ENCODE measurements at places on chromosomes 4 and X.
A peak's percentile ranks its signal among the peaks of the same experiment; 100 is the strongest.

GRCh38 chr4:173748353-173748752 lies 218.3 kb upstream of the HAND2 start:
- DNase-seq: no peak

DNA sequence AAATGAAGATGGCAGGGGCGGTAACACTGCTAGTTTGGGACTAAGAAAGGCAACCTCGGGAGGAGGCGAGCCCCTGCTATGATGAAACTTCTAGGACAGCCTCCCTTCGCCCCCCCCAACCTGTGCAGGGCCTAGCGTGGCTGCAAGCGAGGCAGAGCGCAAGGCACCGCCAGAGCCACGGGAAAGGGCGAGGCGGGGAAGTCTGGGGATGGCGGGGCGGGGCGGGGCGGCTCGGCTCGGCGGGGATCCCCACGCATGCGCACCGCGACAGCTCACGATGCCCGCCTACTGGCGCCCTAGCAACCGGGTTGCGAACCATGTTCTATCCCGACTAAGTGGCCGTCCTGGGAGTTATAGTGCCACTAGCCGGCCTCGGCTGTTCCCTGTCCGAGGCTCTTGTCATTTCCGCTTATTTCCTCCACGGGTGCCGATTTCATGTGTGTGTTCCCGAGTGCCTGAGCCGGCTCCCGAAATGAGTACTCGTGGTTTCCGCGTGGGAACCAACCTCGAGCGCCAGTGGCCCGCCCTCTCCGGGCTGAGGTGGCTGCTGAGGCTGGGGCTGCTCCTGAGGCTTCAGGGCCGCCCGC lies 28.7 kb upstream of the RBMX start:
- DNase-seq: peak; percentile 52

DNA sequence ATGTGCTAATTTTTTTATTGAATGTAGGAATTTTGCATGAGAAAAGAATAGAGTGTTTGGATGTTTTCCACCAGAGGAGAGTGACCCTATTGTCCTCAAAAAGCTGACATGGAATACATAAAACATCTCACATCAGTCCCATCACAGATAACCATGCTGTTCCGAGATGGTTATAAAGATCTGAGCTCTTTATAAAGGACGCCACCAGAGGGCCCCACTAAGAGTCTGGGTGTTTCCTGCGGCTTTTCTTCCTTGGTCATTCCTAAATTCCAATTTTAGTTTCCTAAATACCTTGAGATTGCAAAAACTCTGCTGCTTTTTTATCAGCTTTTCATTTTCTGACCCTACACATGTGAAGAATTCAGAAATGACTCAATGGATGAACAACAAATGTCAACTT lies 504.5 kb upstream of the FRG1 start:
- no peak for DNase-seq

- DNase-seq: no peak
These were observed 39.8 kb downstream of the BBS12 start for GRCh38 chr4:122772311-122772710.

GRCh38 chr4:101238706-101239105 lies 108.6 kb downstream of the PPP3CA start:
- no peak for DNase-seq

GRCh38 chrX:120560405-120560841 lies 339 bp downstream of the CUL4B start:
- no peak for DNase-seq

- DNase-seq: no peak
These were observed 408.8 kb upstream of the F9 start for GRCh38 chrX:139121616-139122286.

DNA sequence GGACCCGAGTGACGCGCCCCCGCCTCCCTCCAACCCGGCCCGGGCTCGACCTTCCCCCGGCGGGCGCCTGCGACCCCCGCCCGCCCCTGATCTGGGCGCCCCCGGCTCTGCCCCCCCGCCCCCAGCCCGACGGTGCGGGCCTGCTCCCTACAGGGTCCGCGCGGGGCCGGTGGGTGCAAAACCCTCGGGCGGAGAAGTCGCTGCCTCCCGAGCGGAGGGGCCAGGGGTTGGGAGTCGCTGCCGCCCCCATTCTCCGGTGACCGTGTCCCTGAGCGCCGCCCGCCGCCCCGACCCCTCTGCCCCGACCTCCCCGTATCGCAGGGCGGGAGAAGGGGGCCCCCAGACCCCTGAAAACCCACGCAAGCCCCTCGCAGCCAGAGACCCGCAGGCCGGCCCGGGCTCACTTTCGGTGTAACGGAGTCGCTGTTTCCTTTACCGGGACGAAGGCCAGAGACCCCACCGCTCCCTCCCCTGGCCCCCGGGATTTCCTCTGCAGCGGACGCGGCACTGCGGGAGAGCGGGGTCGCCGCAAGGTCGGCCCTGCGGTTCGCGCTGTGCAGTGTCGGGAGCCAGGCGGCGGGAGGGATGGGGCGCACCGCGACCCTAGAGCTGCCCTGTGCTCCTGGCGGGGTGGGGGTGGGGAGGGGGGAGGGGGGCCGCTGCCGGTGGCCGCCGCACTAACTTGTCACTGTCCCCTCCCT lies 729 bp upstream of the CPLX1 start:
- no peak for DNase-seq

- DNase-seq: no peak
These were observed 255.1 kb downstream of the SPRY1 start for GRCh38 chr4:123651536-123652180.

- no peak for DNase-seq
These were observed 297.6 kb downstream of the INPP4B start for GRCh38 chr4:142548491-142548890.

GRCh38 chrX:111811831-111812230 lies 64.2 kb upstream of the TRPC5OS start:
- no peak for DNase-seq

DNA sequence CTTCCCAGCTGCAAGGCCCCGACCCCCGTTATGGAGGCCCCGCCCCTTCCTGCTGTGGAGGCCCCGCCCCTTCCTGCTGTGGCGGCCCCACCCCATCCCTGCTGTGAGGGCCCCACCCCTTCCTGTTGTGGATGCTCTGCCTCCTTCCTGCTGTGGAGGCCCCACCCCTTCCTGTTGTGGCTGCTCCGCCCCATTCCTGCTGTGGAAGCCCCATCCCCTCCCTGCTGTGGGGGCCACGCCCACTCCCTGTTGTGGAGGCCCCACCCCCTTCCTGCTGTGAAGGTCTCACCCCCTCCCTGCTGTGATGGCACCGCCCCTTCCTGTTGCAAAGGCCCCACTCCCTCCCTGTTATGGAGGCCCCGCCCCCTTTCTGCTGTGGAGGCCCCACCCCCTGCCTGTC lies 104.9 kb upstream of the PSAPL1 start:
- DNase-seq: peak; percentile 16

DNA sequence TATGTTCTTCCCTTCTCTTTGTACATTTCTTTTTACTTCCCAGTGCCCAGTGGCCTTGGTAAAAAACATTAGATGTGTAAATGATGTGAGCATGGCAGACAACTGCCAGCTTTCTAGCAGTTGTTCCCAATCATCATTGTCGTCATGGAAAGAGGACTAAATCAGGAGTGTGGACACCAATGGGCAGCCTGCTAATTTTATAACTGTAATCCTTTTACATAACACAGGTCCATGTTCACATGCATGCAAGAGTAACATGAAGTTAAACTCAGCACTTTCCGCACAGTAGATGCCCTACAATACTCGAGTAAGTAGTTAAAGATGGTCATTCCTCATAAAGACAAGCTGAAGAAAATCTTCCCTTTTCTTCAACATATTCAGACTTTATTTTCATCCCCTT lies 23.4 kb upstream of the G3BP2 start:
- no peak for DNase-seq

DNA sequence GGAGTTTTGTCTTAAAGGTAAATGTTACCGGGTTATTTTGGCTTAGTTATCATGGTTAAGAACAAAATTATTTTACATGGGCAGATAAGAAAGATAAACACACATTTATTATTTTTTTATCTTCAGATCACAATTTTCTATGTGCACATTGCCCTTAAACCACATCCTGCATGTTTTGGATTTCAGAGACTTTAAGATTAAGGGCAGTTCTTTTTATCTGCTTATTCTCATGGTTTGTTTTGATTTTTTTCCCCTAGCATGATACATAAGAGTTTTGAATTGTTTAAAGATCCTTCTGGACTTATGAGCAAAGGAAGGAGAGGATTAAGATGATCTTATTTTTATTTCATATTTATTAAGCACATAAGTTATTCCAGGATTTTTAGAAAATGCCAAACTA lies 190.1 kb upstream of the BMP3 start:
- no peak for DNase-seq

DNA sequence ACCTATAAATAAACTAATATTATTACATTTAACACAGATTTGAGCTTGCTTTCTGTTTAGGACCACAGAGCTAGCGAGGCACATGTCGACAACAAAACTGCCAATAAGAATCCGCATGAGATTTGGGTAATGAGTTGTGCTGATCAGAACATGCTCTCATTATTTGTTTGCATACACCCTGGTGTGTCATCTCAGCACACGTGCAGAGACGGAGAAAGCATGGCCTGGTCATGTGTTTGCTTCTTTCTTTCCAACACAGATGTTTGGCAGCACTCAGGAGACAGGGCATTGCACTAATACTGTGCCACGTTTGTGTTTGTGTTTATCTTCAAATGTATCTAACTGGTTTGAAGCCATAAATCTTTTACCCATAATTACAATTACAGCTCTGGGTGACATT lies 364.8 kb downstream of the ARAP2 start:
- no peak for DNase-seq

DNA sequence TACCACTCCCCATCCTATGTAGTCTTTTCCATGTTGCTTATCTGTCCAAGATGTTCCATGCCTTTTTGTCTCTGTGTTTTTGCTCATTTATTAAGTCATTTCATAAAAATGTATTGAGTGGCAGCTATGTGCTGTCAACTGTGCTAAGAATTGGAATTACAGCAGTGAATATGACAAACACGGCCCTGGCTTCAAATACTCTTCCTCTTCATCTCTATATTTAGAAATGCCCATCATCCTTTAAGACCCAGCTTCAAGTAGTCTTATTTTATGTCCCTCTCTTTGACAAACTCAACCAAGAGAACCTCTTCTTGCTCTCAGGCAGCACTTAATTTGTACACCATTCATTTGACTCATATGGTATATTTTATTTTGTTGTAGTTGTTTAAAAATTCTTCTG lies 55.4 kb upstream of the AMOT start:
- no peak for DNase-seq

GRCh38 chrX:57289089-57289488 lies 2.6 kb downstream of the FAAH2 start:
- DNase-seq: no peak

- no peak for DNase-seq
These were observed 276.4 kb downstream of the IL15 start for GRCh38 chr4:141912831-141913230.

- no peak for DNase-seq
These were observed 8.4 kb downstream of the ADH4 start for GRCh38 chr4:99135541-99136162.

- DNase-seq: no peak
These were observed 86.8 kb downstream of the CAMK2D start for GRCh38 chr4:113674733-113675132.

- no peak for DNase-seq
These were observed 1.6 kb upstream of the AP1S2 start for GRCh38 chrX:15856222-15856587.

DNA sequence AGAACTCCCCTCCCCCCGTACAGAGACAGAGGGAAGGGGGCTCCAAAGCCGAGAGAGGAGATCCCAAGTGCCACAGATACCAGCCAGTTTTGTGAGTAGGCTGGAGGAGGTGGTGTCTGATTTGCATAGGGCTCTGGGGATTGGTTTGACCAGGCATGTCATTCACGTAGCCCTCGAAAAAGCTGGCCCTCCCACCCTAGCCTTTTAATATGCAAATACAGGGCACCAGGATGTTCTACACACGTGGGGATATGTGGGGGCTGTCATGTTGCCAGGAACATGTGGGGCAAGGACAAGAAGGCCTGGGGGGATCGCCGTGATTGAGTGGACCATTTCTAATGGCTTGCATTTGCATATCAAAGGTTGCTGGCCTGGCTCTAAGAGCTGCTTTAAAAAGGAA lies 272.9 kb downstream of the PPP1R2C start:
- DNase-seq: no peak

GRCh38 chr4:48945981-48946380 lies 39.4 kb upstream of the OCIAD2 start:
- DNase-seq: no peak

DNA sequence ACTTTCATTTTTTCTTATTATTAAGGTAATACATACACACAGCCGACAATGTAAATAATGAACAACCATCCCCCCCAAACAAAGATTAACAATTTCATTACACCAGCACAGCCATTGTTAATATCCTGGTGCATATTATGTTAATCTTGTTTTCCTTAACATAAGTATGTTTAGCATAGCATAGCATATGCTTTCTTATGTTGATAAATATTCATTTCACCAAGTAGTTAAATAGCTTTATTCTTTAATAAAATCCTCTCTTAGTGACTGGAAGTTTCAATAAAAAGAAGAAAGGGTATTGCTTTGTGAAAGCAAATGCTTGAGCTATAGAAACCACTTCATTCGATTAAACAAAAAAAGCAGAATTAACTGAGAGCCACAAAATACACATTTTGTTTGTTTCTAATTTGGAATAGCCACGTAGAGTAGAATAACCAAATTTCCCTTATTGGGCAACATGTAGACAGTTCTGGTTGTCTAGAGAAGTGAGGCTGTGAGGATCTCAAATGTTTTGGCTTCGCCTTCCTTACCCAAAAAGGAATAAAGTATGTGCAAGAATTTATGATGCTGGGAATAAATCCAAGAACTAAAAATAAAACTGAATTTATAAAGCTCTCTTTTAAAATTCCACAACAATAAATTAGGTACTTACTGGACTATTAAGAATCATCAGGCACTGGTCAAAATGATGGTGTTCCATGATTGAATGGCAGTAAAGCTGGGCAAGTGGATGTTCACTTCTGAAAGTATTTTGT lies 118.0 kb downstream of the PDE5A start:
- DNase-seq: no peak

DNA sequence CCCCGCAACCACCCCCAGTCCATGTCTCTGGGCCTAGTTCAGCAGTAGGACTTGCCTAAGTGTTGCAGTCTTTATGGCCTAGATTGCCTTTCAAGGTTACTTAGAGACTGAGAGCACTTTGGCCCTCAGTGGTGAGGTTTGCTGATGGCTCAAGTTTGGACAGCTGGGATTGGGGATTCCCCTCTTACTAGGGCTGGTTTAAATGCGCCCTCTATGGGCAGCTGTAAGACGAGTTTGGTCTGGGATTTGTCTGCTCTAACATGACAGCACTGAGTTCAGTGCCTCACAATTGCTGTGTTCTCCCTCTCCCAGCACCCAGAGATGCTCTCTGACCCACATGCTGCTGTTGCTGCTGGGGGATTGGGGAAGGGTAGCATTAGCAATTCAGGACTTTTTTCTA lies 23.1 kb downstream of the DACH2 start:
- no peak for DNase-seq

DNA sequence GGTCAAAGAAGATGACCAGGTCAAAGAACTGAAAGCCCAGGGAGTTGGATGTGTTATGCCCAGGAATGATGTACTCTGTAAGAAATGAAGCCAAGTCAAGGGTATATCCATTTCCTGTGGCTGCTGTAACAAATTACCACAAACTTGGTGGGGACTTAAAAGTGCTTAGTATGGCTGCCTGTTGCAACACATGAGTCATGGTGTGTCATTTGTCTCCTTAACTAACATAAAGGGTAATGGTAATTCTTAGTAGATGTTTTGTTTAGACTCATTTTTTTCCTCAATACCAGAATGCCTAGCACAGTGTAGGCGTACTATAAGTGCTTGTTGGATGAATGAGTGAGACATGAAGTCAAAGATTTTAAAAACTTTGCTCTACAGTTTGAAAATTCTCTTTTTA lies 45.7 kb downstream of the SYTL5 start:
- DNase-seq: no peak

Measured in stimulated activated CD8-positive, alpha-beta memory T cell treated with anti-CD3 and anti-CD28 coated beads, Interleukin-4, amount 100 ng/mL, for 1 hour (primary cell).